ENCODE measurements at places on chromosomes 4 and X. TPM values are rescaled to one million over a fixed set of nuclear protein-coding genes. Genes with fewer than 3 reads are reported as not detected.

CSN1S1 gene
- not detected for total RNA-seq

- DNase-seq = peak; percentile 48
Measured at GRCh38 chrX:40245488-40246071, 147.8 kb upstream of the BCOR start.

CT45A1 gene
- not detected for total RNA-seq

GRCh38 chr4:113760094-113760794 lies 1.3 kb downstream of the CAMK2D start:
- peak; percentile 55 for DNase-seq

DNA sequence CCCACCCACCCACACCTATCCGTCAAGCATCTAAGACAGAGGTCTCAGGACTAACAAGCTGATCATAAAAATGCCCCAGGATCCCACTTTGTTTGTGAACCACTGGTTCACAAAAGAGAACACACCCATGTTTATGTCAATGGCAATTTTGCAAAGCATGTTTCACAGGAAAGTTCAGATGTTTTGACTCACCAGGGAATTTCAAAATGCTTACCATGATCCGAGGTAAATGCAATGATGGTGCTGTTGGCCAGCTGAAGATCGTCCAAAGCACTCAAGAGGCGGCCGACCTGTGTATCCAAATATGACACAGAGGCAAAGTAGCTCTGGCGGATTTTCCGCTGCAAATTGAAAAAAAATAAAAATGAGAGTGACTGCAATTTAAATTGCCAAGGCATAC lies 15.0 kb downstream of the IDS start:
- no peak for DNase-seq
